Stimulated activated CD8-positive, alpha-beta memory T cell treated with anti-CD3 and anti-CD28 coated beads, Interleukin-7, amount 100 ng/mL, for 1 hour (primary cell): ENCODE measurements at places on chromosomes 5 and 9.

GRCh38 chr5:50715001-50715400, 48.6 kb downstream of the PARP8 start:
- DNase-seq = no peak

DNA sequence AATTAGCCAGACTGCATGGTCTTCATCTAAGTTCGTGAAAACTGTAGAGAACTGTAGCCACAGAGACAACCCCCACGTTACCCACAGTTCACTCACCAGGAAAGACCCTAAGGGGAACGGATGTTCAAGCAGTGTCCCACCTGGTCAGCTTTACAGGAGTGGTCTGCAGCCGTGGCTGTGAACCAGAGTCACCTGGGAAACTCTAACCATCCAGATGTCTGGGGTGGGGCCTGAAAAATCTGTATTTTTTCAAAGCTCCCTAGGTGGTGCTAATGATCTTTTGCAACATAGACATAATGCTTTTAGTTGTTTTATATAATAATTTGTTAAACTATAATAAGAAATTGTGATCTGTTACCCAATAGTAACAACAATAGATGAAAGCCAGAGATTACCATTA, 47.7 kb upstream of the ANGPTL2 start:
- DNase-seq = no peak

DNA sequence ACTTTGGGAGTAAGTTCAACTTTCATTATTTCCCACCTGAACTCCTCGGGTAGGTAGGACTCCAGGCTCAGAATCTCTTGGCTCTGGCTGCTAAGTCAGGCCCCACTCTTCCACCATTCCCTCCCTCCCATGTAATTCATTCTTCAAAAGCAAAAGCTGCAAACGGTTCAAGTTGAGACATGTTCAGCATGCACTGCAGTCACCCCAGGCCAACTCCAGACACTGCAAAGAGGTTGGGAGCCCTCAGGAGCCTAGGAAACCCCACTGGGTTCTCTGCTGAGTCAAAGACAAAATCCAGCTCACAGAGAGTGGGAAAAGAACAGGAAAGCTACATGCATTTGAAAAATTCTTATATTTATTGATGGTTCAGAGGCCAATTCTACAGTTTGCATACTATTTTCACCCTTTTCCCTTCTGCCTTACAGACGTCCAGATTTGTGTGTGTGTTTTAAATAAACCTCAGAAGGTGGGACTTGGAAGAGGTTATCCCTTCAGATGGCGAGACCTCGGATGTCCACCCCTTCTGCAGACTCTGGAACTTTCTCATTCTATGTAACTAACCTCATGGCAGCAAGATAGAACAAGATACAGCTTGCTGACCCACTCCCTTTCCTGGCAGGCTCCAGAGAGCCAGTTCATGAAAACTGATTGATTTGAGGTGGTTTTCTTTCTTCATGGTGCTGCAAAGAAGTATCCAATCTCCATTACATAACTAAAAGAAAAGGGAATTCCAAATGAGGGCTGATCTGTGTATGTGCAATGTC, 65.7 kb upstream of the EQTN start:
- DNase-seq = no peak

DNA sequence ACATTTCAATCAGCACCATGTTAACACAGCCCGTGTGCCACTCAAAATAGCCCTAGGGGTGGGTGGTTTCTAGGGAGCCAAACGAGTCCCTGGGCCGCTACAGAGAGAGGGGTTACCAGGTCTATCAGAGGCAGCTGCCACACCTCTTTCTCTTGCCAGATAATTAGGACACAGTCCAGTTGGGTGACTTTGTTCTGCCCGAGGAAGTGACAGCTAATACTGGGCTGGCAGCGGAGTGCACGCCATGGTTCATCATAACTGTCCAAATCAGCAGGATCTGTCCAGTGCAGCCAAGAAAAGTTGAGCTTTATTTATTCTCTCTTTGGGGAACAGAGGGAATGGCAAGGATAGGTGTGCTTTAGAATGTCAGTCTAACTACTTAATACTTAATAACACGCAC, 583.8 kb downstream of the BRINP1 start:
- no peak for DNase-seq

GRCh38 chr9:130421802-130422276, 22.9 kb upstream of the ASS1 start:
- no peak for DNase-seq

- DNase-seq = no peak
Observed at GRCh38 chr9:126618585-126619360, 5.0 kb downstream of the LMX1B start.

GRCh38 chr9:35253075-35253474, 91.3 kb downstream of the UNC13B start:
- DNase-seq = no peak

DNA sequence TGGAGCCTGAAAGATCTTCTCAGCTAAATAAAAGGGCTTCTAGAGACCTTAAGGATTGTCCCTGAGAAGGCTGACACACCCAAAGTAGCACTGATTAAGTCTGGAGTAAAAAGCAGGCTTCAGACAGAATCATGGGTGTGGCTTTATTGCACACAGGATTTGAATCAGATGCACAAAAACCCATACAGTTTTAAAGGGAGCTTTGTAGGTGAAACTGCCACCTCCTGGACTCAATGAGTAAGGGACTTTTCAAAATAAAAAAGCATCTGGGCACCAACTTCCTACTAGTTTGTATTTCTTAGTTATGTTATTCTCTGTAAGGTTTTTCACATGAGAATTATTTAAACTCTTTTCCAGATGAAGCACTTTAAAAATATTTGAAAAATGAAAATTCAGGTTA, 129.4 kb downstream of the EDIL3 start:
- DNase-seq = no peak

GRCh38 chr5:67401172-67401571, 204.6 kb upstream of the CD180 start:
- DNase-seq = no peak

DNA sequence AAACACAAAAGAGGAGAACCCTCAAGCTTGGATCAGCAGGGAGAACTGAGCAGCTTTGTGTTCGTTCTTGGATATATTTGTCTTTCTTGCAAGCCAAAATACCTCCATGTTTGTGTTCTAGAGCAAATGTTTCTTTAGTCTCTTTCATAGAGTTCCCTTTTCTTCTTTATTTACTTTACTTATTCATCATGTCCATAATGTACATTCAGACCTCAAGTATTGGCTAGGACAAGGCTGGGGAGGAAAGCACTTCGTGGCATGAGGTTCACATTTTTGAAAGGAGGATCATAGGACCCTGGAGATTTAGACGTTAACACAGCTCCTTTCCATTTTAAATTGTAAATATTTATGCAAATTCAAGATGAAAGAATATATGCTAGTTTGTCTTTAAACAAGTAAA, 590.2 kb upstream of the MEF2C start:
- no peak for DNase-seq

DNA sequence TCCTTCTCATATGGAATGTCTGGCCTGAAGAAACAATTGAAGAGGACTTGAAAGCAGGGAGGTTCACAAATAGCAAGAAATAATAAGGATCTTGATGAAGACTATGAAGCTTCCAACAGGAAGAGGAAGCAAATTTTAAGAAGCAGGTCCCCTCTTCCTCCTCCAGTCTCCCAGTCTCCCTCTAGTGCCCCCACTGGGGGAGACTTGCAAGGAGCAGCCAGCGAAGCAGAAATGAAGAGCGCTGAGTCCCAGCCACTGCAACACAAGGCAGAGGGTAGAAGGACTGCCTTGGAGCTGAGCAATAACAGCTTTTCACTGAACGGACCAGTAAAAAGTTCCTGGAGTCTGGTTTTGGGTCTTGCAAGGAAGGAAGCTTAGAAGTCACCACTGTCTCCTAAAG, 32.6 kb upstream of the ACO1 start:
- DNase-seq = no peak
